Effector CD8-positive, alpha-beta T cell (primary cell): ENCODE measurements at places on chromosomes 7 and 10.

DNA sequence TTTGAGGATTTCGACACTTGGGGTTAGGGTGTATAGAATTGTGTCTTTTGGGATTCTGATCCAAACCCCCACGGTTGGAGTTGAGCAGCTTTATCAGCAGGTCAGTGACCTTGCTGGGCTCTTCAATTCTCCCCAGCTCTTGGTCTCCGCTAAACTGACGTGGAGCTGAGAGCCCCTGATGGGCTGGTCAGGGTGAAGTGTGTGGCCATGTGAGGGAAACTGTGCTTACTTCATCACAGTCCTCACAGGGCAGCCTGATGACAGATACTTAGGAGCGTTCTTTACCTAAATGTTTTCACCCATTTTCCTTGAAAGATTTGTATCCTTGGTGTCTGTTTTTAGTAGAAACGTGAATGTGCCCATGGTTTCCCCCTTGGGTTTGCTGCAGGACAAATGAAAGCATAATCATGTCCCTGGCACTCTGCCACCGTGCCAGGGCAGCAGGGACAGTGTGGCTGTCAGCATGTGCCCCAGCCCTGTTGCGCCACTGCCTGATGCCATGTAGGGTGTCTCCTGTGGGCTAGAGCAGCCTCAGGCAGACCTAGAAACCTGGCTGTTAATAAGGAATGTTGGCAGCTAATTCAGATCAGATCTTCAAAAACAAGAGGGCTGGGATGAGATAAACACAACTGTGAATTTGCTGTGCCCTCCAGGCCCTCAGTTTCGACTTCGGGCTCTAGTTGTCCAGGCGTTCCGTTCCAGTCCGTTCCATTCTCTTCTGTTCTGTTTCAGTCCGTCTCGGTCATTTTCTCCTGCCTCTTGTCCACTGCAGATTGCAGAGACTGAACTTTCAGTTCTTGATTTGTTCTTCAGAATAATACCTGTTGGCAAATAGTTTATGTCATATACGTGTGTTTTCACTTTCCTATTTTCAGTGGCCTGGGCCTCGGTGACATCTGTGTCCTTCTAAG, 96.8 kb downstream of the TRRAP start:
- DNase-seq: no peak

DNA sequence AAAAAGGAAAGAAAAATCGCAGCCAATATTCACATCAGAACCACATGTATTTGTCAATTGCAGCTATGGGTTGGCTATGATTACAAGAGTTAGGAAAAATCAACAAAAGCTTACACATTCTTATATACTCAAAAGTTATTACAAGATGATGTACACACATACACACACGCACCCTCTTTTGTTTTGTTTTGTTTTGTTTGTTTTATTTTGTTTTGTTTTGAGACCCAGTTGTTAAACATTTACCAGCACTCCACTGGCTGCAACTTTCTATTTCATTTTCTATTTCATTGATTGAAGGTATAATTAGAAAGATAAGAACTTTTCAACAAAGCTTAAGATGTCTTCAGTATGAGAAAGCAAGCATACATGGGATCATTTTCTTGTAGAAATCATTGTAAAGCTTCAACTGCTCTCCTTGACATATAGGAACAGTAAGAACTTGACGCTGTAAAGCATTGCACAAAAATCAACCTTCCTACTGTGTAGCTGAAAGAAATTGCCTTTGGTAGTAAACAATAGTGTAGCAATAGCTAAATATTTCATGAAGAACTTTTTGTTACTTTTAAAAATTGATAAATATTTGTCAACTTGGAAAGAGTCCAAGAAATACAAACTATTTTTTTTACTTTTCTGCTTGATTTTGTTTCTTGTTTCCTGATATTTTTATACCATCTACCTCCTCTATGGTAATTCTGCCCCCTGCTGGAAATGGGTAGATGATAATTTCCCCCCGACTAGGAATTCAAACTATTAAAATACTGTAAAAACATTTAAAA, 205.9 kb downstream of the MBL2 start:
- no peak for DNase-seq

GRCh38 chr7:2312267-2312929, 1.8 kb downstream of the SNX8 start:
- DNase-seq: no peak

- no peak for DNase-seq
Measured at GRCh38 chr10:108597657-108598319, 1325.5 kb downstream of the XPNPEP1 start.

DNA sequence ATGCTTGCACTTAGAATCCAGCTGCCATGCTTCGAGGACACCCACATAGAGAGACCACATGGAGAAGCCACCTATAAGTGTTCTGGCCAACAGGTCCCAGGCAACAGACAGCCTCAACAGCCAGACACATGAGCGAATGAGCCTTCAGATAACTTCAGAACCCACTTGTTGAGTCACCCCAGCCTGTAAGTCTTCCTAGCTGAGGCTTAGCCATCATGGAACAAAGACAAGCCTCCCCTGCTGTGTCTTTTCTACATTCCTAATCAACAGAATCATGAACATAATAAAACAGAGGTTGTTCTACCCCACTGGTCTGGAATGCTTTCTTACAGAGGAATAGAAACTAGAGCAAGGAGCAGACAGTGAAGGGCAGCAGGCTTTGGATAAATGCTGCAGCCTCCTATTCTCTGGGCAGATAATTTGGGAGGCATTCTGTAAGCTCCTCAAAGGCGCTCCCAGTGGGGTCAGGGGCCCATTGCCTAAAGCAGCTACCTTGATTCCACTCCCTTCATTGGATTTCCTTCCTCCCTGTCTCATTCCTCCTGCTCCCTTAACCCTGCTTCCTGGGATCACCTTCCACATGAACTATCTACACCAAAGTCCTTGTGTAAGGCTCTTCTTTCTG, 4.6 kb downstream of the TLL2 start:
- no peak for DNase-seq

- no peak for DNase-seq
Measured at GRCh38 chr7:106375499-106375898, 90.7 kb upstream of the NAMPT start.

GRCh38 chr7:49692516-49692915, 80.9 kb upstream of the VWC2 start:
- DNase-seq: no peak

- no peak for DNase-seq
Measured at GRCh38 chr7:30977896-30978564, 14.3 kb downstream of the GHRHR start.

DNA sequence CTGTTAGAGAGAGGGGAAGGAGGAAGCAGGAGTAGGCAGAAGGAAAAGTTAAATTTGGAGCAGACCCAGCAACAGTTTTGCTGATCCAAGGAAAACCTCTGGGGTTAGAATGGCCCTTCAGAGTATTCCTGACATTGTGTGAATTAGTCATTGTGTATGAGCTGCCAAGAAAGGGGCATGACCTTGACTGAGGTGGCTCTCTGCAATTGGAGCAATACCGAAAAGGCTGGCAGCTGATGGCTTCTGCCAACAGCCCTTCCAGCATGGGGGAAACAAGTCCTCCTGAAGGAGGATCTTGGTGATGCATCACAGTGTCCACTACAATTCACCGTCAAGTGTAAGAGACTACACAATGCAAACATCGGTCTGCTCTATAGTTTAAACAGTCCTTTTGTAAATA, 20.6 kb upstream of the WASL start:
- no peak for DNase-seq

DNA sequence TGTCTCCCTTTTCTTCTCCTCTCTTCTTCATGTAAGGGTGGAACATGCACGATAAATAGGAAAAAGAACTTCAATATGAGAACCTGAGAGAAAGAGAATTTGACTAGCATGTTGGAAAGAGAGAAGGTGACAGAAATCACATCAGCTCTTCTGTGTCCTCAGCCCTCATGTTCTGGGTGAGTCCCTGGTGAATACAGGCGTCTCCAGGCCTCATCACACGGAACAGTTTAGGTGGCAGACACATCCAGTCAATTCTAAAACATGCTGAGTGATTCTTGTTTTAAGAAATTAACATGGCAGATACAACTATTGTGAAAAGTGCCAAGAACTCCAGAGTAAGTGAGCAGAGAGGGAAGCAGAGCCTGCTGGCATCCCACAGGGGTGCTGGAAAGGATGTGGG, 96.1 kb downstream of the FAM107B start:
- no peak for DNase-seq

DNA sequence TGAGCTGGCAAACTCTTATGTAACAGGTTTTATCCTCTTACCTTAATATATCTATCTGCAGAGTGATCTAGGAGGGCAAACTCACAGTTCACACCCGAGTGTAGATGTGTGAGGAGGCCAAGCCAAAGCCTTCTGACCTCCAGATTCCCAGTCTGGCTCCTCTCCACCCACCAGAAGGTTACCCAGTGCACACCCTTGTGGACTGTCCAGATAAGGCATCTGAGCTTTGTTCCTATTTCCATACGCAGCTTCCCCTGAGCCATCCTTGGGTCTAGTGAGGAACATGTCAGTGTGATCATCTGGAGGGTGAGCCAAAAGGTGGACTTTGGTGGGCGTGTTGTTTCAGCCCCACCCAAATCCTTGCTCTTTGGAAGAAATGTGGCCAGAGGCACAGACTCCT, 203.0 kb upstream of the MEOX2 start:
- no peak for DNase-seq

GRCh38 chr7:2497500-2498336, 21.5 kb upstream of the GRIFIN start:
- no peak for DNase-seq

- no peak for DNase-seq
Measured at GRCh38 chr10:86964061-86964846, 4.0 kb upstream of the ADIRF start.

DNA sequence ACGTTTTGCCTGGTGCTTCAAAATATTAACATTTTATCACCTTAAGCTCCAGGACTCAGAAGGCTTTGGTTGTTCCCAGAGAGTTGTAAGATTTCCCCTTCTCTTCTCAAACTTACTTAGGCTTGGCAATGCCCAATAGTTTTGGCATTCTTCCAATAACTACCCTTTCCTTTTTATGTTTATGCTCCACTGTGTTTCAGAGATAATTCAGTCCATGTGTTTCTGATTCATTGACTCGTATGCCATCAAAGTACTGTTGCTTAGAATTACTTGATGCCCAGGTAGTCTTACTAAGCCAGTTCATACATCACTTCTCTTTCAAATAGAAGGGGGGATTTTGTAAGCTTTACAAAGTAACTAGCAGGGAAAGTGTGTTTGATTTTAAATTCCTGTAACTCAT, 66.6 kb downstream of the AGMO start:
- no peak for DNase-seq

- no peak for DNase-seq
Measured at GRCh38 chr10:46215426-46215825, 71.4 kb upstream of the ANTXRL start.

DNA sequence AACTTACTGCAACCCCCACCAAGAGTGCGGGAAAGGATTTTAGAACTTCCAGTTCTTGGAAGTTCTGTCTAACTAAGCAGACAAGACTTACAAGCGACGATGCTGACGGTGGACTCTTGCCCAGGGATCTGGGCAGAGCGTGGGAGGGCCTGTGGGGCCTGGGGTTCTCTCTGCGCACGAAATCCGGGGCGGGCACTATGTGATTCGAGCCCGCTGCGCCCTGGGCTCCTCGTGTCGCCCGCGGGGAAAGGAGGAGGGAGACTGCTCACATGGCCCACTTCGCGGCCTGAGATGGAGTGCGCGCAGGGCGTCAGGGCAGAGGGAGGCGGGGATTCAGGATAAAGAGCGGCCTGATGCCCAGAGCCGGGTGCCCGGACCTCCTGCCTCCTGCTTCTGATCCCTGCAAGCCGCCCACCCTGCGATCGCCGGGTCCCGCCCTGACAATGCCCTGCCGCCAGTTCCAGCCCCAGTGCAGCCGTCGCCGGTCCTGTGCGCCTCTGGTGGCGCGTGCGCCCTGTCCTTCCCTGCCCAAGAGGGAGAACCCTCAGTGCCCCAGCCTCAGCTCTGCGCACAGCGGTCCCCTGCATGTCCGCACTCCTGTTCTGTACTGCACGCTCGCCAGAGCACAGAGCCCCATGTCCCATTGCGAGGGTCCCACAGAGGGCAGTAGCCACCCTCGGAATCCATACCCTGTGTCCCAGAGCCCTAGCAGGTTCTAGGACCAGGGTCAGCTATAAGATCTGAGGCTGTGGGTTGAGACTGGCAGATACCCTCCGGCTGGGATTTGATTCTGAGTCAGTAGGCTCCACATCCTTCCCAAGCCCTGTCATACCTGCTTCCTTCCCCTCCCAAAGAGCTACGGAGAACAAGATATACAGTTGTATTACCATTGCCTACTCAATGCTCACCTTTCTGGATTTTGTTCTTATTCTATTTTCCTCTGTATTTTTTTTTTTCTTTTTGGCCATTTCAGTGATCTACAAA, 99.4 kb upstream of the TMEM106B start:
- no peak for DNase-seq

DNA sequence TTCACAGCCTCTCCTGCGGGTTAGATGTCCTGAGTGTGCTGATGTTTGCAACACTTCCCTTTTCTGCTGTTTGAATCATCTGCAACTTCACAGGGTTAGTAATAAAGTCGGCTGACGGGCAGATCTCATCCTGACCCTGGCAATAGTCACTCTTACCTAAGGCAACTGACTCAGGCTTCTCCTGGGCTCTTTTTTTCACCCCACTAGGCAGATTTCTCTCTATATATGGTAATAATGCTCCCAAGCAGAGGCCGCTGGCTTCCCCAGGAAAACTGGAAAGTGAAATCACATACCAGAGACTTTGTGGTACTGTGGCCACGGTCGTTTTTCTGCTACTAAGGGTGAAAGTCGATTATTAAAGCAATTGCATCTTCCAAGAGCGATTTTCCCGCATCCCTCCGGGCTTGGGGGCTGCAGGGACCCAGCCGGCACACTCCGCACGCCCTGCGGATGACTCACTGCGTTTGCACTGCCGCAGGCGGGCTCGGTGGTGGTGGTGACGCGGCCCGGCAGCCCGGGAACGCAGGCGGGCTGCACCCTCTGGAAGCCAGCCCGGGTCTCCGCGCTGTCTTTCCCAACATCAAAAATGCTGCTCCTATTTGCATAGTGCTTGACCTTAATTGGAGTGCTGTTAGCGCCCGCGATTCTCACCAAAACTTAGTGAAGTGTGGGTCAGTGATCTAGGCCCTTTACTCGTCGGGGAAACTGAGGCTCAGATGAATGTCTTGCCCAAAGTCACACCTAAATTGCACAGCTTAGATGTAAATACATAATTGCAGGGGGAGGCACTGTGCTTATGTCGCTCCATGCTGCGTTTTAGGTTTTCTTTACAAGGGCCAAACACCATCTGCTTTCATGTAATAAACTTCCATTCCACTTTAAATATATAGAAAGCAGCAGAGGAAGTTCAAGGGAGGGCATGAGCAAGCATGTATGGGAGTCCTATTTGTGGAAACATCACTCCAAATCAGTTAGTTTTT, 47.6 kb upstream of the ITGB1 start:
- no peak for DNase-seq

DNA sequence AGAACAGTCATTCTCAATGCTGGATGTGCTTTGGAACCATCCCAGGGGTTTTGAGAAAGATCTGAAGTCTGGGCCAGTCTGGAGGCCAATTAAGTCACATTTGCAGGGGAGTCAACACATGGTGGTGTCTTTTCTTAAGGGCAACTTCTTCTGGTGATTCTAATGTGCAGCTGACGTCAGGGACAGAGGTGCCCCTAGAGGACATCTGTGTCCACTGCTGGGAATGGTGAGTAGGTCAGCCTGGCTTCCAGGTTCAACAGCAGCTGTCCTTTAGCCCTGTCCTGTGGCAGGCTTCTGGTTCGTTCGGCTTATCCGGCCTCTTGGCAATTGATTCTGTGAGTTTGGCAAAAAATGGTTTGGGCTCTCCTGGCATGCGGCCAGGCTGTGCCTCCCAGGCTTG, 269.7 kb upstream of the HABP2 start:
- no peak for DNase-seq
